Natural killer cell treated with Interleukin-12 subunit alpha and Interleukin-12 subunit beta and Interleukin-15 and Interleukin-18, amount 100 ng/mL, for 72 hours (primary cell): ENCODE measurements at places on chromosomes 5 and 9. TPM values are rescaled to one million over a fixed set of nuclear protein-coding genes. Genes with fewer than 3 reads are reported as not detected.

The GNAQ gene
- total RNA-seq, result 39.4 TPM

The SLC45A2 gene
- total RNA-seq, result not detected

The CDX1 gene
- total RNA-seq, result not detected

DNA sequence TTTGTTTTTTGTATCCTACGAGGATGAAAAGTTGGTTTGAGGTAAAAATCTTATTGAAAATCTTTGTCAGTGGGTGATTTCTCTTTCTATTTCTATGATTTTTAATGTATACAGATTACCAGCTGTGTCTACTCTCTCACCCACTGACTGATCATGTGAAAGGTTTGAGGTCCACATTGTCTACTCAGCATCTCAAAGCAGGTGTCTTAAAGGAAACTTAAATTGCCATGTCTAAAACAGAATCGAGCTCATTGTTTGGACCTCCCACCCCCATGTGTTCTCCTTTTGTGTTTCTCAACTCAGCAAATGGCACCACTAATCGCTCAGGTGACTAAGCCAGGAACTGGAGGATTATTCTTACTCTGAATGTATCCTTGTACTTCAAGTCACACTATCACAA is 121.5 kb downstream of the YTHDC2 start:
- H3K36me3 ChIP-seq, result no peaks in the 10 kb centered on the region
- no peaks in the 10 kb centered on the region for H3K4me1 ChIP-seq
- H3K27me3 ChIP-seq, result peaks cover 14% of the 10 kb centered on the region
- no peak for DNase-seq

The TRIM36 gene
- 0.33 TPM for total RNA-seq
